ENCODE measurements at places on chromosomes 6 and 20. TPM values are rescaled to one million over a fixed set of nuclear protein-coding genes. Genes with fewer than 3 reads are reported as not detected.

OSTM1 gene
- 51.8 TPM for total RNA-seq

CCN2 gene
- total RNA-seq, result 39.7 TPM

GCNT2 gene
- total RNA-seq, result 0.99 TPM

TDRD6 gene
- 0.17 TPM for total RNA-seq

BPIFB4 gene
- not detected for total RNA-seq

TMEM170B gene
- total RNA-seq, result 0.87 TPM

VIP gene
- total RNA-seq, result not detected

TEAD3 gene
- 13.5 TPM for total RNA-seq

LTA gene
- total RNA-seq, result not detected

OTOR gene
- total RNA-seq, result not detected

VWA7 gene
- 0.50 TPM for total RNA-seq

CPXM1 gene
- 0.83 TPM for total RNA-seq

MEP1A gene
- not detected for total RNA-seq
